HAP-1 (cell line): ENCODE measurements at places on chromosomes 5 and 9.

- DNase-seq, result no peak
Observed at GRCh38 chr9:137975527-137975913, 97.9 kb downstream of the CACNA1B start.

DNA sequence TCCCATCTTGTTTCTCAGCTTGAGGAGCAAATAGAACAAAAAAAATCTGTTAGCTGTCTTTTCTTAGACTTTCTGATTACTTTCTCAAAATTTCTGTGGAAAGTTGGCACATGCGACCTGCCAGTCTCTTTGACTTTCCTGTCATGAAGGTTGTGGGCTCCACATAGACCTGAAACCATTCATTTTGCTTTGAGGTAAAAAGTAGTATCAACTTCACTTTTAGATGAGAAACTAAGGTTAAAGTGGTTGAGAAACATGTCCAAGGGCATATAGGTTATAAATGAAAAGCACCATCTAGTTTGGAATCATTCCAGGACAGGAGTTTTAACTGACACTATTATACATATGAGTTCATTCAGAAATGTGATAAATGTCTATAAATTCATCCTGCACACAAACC lies 42.7 kb downstream of the ST8SIA4 start:
- DNase-seq, result no peak

DNA sequence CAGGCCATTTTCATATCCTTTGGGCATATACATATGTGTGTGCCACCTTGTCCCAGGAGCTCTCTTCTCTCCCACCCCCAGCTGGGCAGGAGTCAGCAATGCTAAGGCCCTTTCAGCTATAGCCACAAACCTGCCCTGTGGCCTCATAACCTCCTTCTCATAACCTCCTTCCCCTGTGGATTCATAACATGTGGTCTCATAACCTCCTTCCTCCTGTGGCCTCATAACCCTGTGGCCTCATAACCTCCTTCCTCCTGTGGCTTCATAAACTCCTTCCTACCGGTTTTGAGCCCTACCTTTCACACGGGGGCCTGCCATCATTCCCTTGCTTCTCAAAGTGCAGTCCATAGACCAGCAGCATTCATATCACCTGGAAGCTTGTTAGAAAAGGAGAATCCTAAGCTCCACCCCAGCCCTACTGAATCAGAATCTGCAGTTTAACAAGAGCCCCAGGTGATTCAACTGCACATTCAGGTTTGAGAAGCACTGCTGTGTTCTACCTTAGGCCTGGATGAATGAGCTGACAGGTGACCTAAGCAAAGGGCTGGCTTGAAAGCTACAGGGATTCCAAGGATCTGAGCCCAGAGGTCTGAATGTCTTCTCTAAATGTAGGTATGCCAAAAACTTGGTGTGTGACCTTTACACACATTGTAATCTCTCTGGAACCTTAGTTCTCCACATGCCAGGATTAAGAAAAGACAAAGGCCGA lies 41.9 kb upstream of the PLPP6 start:
- no peak for DNase-seq

GRCh38 chr9:134219646-134220060 lies 55.3 kb upstream of the RNU6ATAC start:
- DNase-seq, result no peak

DNA sequence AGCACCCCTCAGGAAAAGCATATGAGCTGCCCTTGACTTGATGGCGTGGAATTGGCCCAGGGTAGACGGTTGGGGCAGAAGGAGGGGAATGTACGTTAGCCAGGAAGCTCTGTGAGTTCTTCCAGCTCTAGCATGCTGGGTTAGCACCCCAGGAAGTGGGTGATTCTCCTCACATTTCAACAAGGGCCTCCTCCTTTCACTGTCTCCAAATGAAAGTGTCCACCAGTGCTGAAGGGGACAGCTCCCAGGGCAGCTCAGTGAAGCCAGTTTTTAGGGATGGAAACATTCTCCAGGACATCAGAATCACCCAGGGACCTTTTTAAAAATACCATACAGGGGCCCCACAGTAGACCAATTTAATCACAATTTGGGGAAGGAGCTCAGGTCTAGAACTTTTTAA lies 17.2 kb upstream of the AFAP1L1 start:
- no peak for DNase-seq

- DNase-seq, result no peak
Observed at GRCh38 chr5:154349626-154350264, 96.1 kb upstream of the SAP30L start.

DNA sequence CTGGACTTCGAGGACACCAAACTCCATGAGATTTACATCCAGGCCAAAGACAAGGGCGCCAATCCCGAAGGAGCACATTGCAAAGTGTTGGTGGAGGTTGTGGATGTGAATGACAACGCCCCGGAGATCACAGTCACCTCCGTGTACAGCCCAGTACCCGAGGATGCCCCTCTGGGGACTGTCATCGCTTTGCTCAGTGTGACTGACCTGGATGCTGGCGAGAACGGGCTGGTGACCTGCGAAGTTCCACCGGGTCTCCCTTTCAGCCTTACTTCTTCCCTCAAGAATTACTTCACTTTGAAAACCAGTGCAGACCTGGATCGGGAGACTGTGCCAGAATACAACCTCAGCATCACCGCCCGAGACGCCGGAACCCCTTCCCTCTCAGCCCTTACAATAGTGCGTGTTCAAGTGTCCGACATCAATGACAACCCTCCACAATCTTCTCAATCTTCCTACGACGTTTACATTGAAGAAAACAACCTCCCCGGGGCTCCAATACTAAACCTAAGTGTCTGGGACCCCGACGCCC lies 1.3 kb downstream of the PCDHGC3 start:
- no peak for DNase-seq

DNA sequence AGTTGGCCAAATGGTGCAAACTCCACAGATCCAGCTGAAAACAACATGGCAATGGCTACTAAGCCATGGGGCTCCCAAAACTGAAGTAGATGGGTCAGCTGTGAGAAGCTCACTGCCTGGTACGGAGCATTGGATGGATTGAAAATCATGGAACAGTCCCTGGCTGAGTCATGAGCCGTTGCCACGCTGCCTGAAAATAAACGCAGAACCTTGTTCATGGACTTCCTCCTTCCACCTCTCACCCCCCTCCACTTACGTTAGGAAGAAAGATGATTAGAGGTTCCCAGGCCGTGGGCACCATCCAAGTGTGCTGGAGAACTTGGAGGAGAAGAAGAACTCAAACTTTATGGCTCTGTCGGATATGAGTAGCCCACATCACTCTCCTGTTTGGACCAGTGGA lies 6.8 kb upstream of the DIPK1B start:
- DNase-seq, result no peak

DNA sequence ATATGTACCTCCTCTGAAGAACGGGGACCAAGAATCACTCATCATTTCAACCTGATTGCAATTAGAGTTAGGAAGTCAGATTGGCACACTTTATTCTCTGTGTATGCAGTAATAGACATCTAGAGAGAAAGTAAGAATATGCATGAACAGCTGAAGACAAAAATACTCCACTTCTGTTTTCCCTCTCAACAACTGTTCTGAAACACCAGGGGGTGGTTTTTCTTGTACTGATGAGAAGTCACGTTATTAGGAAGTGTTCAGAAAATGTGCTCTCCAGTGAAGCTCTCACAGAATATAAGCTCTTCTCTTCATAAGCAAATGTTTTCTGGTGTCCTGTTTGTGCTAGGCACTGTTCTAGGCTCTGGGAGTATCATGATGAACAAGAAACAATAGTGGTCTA lies 531.7 kb upstream of the C9orf72 start:
- DNase-seq, result no peak

- no peak for DNase-seq
Observed at GRCh38 chr5:39116344-39117170, 42.4 kb upstream of the RICTOR start.

- no peak for DNase-seq
Observed at GRCh38 chr5:143229426-143229895, 174.0 kb downstream of the NR3C1 start.

GRCh38 chr5:143850050-143850683 lies 38.2 kb downstream of the HMHB1 start:
- DNase-seq, result no peak

DNA sequence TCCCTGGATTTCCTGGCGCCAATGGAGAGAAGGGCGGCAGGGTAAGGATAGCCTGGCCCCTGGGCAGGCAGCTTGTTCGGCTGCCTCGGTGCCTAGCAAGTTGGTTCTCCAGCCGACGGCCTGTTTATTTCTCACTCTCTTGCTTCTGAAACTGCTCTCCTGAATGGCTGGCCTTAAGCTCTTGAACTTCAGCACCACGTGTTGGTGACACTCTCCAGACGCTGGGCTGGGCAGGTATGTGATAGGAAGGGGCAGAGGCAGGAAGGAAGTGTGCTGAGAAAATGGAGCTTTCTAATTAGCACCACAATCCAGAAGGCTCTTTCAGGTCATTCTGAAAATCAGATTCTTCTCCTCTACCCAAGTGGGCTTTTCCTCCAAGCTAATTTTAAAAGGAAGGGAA lies 91.4 kb upstream of the FCN2 start:
- no peak for DNase-seq

DNA sequence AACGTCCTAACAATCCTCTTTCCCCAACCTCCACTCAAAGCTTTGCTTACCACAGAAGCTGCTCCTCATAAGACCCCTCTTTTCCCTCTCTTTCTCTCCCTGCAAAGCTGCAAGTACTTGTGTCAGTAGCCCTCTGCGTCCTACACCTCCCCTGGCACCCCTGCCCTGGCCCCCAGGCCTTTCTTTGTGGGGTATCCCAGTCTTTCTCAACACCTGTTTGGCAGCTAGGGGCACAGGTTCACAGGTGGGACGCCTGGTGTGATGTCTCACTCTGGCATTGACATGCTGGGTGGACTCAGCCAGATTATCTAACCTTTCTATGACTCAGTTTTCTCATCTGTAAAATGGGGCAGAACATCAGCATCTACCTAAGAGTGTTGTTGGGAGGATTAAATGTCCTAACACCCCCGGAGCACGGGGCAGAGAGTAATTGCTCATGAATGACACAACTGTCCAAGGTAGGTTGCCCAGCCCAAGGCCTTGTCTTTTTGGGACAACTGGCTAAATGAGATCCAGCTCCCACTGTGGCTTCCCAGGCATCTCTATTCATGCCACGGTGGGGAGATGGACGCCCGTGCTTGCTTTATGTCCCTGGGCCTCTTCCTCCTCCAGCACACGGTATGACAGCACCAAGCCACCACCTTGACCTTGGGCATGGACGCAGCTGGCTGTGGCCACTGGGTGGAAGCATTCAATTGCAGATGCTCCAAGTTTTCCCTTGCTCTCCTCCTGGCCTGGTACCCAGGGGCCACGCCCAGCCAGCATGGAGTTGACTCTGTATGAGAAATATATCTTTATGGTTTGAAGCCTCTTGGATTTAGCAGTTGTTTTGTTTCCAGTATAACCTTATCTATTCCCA lies 190.4 kb downstream of the RGS3 start:
- no peak for DNase-seq

GRCh38 chr5:103573411-103573810 lies 10.8 kb upstream of the NUDT12 start:
- no peak for DNase-seq

GRCh38 chr5:177103523-177104253 lies 17.0 kb downstream of the FGFR4 start:
- no peak for DNase-seq

GRCh38 chr5:104611135-104611767 lies 1048.7 kb upstream of the NUDT12 start:
- DNase-seq, result no peak

GRCh38 chr5:115050866-115051265 lies 118.8 kb downstream of the TRIM36 start:
- DNase-seq, result no peak

GRCh38 chr5:57684299-57684702 lies 201.7 kb upstream of the ACTBL2 start:
- DNase-seq, result no peak

DNA sequence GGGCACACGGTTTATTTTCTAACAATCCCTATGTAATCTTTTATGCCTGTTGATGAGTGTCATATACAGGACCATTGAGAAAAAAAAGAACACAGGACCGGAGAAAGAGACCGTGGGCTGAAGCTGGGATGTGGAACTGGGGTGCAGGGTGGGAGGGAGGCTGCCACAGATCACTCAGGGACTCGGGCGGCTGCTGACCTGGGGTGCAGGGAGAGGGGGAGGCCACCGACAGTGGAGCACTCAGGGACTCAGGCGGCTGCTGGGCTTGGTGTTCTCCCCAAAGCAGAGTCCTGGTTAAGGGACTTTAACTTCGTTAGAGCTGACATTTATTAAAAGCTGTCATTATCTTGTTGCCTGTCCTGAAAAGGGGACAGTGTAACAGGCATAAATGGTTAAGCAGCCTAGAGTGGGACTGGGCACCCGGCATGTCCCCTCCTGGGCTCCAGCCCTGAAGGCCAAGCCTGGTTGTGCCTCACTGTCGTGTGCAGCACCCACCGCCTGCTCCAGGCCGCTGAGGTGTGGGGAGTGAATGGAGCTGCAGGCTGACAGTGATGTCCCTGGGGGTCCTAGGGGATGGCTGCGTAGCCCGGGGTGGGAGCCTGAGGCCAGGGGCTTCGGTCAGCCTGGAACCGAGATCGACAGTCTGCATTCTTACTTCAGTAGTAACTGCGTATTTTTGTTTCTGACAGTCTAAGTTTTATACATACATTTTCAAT lies 14.0 kb downstream of the NDUFS6 start:
- DNase-seq, result no peak

DNA sequence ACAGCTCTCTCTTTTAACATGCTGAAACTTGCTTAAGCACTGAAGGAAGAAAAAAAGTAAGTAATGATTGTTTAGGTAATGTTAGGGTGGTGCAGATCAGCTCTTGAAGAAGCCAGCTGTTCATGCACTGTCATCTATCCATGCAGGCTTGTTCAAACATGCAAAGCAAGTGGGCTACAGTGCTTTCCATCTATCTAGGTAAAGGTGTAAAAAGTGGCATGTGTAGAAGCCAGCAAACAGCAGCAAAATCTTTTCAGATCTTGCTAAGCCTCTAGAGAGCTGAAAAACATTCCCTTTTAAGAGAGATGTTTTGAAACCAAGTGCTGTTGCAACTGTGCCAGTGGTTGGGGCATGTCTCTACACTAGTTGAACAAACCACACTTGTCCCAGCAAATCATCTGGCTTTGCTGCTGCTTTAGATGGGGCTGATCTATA lies 214.4 kb downstream of the EFNA5 start:
- DNase-seq, result no peak

DNA sequence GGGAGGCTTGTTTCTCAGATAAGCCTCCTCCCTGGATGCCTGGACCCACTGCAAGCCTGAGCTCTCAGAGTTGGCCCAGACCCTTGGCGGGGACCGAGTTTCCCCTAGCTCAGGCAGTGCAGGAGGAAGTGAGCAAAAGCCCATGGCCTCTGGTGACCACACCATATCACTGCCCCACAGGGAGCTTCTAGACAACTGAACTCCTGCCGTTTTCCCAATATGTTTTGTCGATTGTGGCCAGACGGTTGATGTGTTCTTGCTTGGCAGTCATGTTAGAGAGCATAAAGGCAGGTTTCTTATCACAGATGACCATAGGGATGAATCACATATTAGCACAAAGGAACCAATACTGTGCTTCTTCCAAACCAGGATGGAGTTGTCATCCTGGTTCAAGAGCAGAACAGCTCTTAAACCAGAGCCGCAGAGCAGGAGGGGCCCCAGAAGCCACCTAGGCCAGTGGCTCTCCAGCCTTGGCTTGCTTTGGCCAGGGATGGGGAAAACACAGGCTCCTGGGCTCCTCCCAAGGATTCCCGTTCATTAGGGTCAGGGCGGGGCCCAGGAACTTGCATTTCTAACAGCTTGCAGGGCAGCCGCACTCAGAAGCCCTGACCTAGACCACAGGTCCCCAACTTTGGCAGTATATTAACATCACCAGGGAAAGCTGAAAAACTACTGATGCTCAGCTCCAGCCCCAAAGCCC lies 113.1 kb upstream of the TBC1D2 start:
- DNase-seq, result no peak
